ENCODE measurements at places on chromosomes 7 and 10. TPM values are rescaled to one million over a fixed set of nuclear protein-coding genes. Genes with fewer than 3 reads are reported as not detected.

DNA sequence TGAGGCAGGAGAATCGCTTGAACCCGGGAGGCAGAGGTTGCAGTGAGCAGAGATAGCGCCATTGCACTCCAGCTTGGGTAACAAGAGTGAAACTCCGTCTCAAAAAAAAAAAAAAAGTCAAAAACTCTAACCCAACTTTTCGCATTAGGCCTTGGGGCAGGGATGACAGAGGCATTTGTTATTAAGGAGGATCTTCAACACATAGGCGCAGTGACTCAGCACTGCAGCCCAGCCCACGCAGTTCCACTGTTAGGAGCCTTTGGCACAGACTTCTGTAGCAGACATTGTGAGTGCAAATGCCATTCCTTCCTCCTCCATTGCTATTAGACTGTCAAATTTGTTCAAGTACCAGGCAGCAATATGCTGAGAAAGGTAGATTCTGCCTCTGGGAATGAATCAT, 43.1 kb upstream of the KLHL7 start:
- peak; percentile 83 for DNase-seq

- no peak for DNase-seq
Observed at GRCh38 chr7:141999058-141999623, 3.5 kb downstream of the MGAM start.

C10orf90 gene
- total RNA-seq: not detected

DNA sequence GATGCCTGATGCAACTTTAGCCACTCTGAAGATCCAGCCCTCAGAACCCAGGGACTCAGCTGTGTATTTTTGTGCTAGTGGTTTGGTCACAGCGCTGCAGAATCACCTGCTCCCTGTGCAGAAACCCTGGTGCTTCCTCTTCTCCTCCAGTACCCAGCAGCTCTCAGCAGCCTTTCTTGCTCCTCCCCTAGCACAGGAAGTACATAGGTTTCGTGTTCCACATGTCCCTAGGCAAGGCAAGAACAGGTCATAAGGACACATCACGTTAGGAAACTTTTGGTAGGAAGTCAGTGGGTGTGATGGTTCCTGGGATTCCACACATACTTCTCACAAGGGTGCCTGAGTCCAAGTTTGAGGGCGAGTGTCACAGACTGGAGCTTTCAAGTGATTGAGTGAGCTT, 167.9 kb upstream of the PRSS1 start:
- peak; percentile 62 for DNase-seq

GRCh38 chr7:116290740-116291139, 80.4 kb downstream of the TES start:
- no peak for DNase-seq

GRCh38 chr10:3173171-3173878, 743 bp upstream of the PITRM1 start:
- DNase-seq: no peak

DNA sequence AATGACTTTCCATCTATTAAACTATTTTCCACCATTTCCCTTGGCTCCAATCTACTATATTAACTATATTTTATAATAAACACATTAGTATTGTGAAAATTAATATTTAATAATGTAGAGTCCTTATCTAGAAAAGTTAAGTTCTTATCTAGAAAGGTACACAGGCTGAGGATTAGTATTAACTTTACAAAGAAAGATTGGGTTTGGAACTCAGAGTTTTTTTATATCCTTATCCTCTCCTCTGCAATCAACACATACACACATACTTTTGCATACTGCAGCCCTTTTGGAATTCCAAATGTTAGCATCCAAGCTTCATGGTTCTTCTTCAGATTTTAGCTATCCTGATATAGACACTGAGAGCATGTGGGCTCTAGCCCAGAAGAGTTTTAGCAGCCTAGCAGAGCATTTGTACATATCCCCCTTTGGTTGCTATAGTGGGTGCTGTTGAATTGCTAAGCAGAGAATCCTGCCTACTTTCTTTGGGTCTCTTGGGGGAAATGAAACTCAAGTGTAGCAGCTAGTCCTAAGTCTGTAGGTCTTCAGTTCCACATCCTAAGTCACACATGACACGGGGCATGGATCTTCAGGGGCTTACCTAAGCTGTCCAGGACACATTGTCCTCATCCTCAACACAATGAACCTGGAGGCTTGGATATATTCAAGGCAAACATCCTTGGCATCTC, 874.6 kb downstream of the LRMDA start:
- no peak for DNase-seq

- DNase-seq: peak; percentile 6
Observed at GRCh38 chr10:100864978-100865377, 47.8 kb upstream of the SLF2 start.

GRCh38 chr10:77710759-77711682, 73.4 kb upstream of the KCNMA1 start:
- peak; percentile 57 for DNase-seq

PRR15 gene
- total RNA-seq: 8.0 TPM

GRCh38 chr7:144834641-144835144, 1.2 kb downstream of the TPK1 start:
- DNase-seq: no peak

NUTM2E gene
- total RNA-seq: 0.12 TPM

GRCh38 chr10:120521880-120522279, 64.9 kb downstream of the PLPP4 start:
- DNase-seq: no peak

DNA sequence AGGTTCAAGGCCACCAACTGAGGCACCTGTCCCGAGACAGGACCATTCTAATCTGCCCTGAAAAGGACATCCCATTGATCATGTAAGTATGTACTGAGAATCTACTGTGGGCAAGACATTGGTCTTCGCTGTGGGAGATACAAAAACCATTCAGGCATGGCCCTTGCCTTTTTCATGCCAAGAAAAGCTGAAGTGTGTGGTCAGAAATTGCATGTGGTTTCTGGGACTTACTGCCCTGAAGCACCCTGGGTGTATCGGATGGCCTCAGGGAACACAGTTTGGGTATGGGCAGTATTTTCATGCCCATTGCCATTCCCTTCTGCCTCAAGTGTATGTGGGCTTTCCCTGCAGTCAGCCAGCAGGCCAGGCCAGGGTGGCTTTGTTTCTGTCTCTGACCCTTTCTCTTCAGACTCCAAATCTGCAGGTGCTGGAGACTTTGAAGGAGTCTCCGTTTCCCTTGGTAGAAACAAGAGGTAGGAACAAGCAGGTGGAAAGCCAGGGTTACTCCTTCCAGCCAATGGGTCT, 285.7 kb downstream of the ZEB1 start:
- no peak for DNase-seq

DNA sequence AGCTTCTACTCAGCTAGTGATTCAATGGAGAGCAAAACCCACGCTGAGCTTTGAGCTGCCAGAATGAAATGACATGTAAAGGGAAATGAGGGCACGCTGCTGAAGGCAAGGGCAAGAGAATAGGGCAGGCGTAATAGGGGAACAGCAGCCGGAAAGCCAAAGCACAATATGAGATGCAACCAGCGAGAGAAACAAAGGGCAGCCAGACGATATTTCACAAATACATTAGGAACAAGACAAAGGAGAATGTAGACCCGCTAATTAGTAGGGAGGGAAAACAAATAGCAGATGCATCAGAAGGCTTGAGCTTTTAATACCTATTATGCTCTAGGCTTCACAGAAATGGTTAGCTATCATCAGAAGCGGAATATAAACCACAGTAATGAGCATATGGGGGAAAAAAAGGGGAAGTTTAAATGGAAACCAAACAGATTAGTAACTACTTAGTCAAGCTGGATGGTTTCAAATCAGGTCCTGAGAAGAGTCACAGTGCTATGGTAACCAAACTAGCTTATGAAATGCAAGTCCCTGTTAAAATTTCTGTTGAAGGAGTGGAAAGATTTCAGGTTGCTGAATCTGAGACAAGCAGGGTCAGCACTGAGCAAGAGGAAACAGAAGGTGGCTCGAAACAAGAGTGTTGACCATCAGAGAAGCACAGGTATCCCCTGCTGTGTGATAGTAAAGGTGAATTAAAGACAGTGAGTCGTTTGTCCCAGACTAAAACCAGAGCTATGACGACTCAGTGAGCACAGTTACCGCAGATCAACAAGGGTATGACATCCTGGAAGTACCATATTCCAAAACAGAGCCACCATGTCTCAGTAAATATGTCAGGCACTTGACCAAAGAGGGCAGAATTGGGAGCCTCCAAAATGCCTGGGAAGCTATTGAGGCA, 496.9 kb upstream of the CELF2 start:
- DNase-seq: no peak

GRCh38 chr10:87519582-87519981, 14.9 kb downstream of the MINPP1 start:
- no peak for DNase-seq

CLCN1 gene
- total RNA-seq: not detected

UBE2H gene
- 130 TPM for total RNA-seq

GRCh38 chr10:95513941-95514392, 47.2 kb downstream of the SORBS1 start:
- DNase-seq: peak; percentile 76

GRCh38 chr7:30148951-30149459, 14.2 kb downstream of the MTURN start:
- no peak for DNase-seq

HDAC9 gene
- 11.3 TPM for total RNA-seq

DNA sequence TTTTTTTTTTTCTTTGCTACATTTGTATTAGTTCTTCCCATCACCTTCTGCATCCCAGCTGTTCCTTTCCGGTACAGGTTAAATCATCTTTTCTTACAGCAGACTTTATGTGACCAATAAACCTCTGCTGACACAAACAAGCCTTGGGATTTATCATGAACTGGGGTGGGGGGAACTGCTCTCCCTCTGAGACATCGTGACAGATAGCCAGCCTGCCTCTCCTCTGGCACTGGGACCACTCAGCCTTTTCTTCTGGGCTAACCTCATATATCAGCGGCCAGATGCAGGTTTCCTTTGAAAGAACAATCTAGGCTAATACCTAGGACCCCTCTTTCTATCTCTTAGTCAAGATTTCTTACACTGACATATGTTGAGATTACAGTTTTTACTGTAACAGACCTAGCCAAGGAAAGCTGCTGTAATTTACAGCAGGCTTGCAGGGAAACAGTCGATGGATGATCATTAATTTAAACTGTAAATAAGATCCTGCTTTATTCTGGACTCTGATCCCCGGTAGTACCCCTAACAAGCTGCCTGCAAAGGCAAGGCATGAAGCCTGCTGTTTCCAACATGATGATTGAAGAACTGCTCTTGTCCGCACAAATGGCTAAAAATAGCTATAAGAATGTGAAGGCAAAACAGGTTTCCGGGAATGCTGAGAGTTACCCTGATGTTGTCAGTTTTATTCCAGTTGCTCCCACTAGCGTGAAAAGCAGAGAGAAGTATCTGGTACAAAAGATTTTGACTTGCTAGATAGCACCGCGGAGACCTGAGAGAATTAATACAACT, 338.7 kb downstream of the SORCS1 start:
- no peak for DNase-seq

DNA sequence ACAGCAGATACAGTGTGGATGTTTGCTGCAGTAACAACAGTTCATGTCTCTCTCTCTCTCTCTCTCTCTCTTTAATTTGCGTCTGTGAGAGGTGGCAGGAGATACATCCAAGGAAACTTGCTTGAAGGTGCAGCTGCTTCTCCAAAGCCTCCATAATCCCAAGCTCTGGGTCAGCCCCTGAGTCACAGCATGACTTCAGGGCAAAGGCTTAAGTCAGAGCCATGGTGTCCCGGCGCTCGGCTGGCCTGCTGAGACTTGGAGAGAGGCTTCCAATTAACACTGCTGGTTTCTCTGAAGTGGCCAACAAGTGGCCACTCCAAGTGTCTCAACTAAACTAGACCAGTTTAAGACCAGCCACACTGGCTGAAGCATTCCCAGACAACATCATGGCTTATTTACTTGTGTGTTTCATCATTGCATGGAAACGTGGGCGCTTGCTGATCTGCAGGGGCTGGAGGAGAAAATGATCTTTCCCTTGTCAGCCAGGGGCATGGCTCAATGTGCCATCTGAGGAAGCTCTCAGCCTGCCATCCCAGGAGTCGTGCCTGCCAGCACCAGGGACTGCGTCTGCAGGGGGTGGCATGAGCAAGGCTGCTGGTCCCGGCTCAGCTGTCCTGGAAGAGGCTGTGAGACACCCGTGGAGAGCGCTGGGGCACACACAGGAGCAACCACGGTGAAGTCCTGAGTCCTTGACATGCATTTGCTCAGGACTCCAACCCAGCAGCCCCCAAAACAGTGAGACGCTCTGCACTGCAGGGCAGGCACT, 254.2 kb downstream of the COBL start:
- DNase-seq: no peak

PIK3CG gene
- total RNA-seq: not detected

DNA sequence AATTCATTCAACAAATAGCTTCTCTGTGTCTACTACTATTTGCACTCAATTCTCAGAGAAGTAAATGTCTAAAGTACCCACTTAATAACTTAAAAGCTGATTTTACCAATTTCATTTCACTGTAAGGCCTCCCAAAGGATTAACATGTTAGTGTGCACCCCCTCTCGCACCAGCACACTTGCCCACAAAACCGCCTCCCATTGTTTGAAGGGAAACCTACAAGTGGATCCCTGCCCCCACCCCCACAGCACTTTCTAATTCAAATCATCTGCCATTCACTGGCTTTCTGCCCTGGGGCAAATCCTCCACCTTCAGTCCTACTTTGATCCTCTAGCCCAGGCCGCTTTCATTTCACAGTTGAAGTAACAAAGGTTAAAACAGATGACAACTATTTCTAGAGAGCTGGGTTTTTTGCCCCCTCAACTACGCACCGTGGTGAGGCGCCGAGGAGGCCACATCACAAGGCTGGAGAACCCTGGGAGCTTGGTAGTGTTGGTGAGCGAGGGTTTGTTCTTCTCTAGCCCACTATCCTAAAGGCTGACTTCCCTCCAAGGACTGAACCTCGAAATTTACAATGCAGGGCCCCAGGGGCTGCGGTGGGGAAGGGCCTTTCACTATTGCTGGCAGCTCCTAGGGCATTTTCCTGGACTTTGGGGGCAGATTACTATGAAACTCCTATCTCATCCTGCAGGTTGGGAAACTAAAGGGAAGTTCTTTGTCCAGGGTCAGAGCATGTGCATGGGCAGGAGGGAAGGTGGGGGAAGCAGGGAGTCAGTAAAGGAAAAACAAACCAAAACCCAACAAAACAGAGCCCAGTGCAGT, 517.4 kb upstream of the ZMIZ1 start:
- DNase-seq: no peak

MARCHF5 gene
- total RNA-seq: 53.1 TPM

GRCh38 chr7:111855842-111856227, 293.5 kb upstream of the IMMP2L start:
- no peak for DNase-seq

GRCh38 chr7:8443576-8444467, 10.4 kb downstream of the NXPH1 start:
- no peak for DNase-seq

GRCh38 chr7:87774690-87775089, 101.5 kb downstream of the SLC25A40 start:
- DNase-seq: no peak

SLC26A5 gene
- not detected for total RNA-seq

MACROH2A2 gene
- total RNA-seq: 17.6 TPM

DYDC2 gene
- not detected for total RNA-seq

- DNase-seq: peak; percentile 34
Observed at GRCh38 chr7:136874393-136875032, 6.1 kb downstream of the CHRM2 start.

CISD1 gene
- total RNA-seq: 58.0 TPM

GRCh38 chr10:122273966-122274545, 3.0 kb downstream of the BTBD16 start:
- no peak for DNase-seq

GRCh38 chr7:28533267-28533666, 120.9 kb downstream of the CREB5 start:
- no peak for DNase-seq

KMT2C gene
- total RNA-seq: 47.6 TPM

All from MCF 10A (cell line).